ENCODE measurements at places on chromosomes 1 and 21. TPM values are rescaled to one million over a fixed set of nuclear protein-coding genes. Genes with fewer than 3 reads are reported as not detected.

DNA sequence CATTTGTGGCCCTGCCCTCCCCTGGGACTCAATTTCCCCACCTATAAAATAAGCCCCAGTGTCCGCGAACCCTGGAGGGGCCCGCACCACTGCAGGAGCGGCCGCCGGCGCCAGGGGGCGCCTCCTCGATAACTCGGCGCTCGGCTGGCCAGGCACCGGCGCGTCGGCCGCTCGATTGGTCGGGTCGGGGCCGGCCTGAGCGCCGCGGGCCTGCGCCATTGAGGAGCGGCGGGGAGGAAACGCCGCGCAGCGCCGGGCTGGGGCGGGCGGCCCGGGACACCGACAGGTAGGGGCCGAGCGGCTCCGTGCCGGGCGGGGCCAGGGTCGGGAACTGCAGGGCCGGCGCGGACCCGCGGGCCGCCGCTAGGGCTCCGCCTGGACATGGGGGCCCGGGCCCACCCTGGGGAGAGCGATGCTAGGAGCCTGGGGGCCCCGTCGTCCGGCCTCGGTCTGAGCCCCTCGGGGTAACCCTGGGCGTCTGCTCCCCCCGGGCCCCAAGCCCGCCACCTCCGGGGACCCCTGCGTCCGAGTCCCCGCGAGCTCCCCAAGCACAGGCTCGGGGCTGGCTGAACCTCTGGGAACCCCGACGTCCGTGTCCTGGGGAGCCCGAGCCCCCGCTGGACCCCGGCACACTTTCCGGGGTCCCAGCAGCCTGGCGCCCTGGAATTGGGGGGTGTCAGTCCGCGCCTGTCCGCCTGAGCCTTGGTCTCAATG, at the start of gene VPS13D:
TSS of gene VPS13D (plus strand) at position 196 of the 714 bp plus-strand sequence. CDS start 4,237 bp downstream, outside the sequence.
- peak; percentile 22 for DNase-seq

- DNase-seq = no peak
Measured at GRCh38 chr21:41834252-41834925, 44.8 kb downstream of the PRDM15 start.

GRCh38 chr1:235888119-235888643, 21.5 kb upstream of the LYST start:
- no peak for DNase-seq

The TIE1 gene
- 0.94 TPM for total RNA-seq

DNA sequence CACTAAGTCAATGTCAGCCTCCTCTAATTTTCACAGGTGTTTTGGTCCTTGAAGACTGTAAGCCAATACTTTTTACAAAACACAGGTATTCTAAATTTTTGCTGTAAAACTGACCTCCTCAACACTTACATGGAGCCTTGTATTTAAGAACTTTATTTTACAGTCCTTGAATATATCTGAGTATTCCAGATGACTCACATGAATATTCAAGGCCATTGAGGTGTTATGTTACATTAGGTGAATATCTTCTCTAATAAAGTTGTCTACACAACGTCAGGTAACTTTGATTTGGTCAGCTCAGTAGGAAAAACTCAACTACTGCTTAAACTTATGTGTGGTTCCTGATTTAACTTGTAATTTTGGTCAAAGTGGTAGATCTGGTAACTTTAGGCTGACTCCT, 254.2 kb downstream of the OLFM3 start:
- no peak for DNase-seq

The PYGO2 gene
- total RNA-seq = 5.4 TPM

DNA sequence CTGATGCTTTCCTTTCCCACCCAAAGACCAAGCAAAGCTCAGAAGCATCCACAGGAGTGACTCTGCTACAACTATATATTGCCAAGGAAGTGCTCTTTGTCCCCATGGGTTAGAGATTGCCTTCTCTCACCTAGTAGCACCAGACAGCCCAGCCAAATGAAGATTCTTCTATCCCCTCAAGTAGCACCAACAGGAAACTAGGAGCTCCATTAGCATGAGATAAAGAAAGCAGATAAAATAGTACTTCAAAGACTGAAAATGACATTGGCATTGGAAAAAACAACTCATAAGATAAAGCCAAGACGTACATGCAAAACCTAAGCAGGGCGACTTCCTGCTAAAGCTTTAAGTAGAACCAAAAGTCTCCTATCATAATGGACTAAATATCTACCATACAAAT, 871.5 kb downstream of the AMY1C start:
- DNase-seq = no peak

DNA sequence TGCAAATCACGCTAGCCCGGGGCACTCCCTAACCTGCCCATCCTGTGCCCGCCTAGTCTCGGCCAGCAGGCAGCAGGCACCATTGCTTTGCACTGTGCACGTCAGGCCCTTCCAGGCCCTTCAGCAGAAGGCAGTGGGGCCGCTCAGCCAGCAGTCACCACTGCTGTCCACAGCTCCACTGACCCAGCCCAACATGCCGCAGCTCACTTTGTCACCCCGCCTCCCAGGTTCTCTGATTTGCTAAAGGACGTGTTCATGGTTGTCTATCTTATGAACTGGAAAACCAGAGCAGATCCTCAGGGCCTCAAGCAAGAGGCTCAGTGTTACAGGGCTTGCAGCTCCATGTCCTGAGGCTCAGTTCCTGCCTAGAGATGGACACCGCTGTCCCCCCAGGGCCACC, 14.2 kb upstream of the SPOCD1 start:
- DNase-seq = no peak

DNA sequence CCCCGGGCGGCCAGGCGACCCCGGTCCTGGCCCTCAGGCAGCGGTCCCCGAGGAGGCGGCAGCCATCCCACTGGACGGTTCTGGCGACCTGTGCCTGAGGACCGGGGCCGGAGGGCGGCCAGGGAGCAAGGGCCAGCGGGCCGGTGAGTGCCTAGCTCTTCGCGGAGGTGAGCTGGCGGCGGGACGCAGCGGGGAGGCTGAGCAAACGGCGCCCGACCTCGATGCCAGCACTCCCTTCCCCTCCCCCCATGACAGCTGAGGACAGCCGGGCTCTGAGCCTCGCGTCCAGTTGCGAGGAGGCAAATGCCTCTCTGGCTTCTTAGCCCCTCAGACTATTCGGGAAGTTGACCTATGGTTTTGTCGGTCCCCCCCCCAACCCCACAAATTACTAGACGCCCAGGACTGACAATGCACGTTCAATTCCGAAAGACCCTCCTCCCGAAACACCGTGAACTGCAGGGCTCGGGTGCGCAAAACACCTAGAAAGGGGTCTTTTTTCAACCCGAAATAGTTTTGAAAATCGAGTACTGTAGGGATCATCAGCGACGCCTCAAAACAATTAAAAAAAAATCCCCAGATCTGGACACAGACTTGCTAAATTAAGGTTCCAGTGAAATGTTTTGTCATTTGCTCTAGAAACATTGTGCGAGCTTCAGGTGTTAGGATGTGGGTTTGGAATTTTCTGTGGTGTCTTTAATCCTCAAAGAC, 8.3 kb downstream of the CDKN2C start:
- DNase-seq = no peak

GRCh38 chr1:231311720-231312431, 25.8 kb downstream of the EXOC8 start:
- no peak for DNase-seq
